Activated CD8-positive, alpha-beta T cell treated with anti-CD3 and anti-CD28 coated beads for 36 hours (primary cell): ENCODE measurements at places on chromosomes 13 and 19.

GRCh38 chr13:44211704-44212346, 161.8 kb upstream of the SERP2 start:
- DNase-seq, result no peak

DNA sequence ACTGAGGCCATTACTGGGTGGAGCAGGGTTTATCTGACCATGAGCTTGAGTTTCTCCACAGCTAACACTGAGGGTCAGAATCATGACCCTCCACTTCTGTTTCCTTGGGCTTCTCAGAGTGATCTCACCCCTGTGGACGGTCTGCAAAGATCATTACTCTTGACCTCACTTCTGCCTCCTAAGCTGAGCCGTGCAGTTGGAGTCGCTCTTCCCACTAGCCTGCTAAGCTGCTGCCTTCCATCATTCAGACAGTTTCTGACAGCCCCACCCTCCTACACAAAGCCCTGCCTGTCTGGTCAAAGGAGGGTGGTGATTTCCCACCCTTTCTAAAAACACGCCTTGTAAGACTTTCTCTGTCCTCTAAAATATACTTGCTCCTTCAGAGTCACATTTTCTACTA, 9.3 kb upstream of the FRY start:
- DNase-seq, result no peak

DNA sequence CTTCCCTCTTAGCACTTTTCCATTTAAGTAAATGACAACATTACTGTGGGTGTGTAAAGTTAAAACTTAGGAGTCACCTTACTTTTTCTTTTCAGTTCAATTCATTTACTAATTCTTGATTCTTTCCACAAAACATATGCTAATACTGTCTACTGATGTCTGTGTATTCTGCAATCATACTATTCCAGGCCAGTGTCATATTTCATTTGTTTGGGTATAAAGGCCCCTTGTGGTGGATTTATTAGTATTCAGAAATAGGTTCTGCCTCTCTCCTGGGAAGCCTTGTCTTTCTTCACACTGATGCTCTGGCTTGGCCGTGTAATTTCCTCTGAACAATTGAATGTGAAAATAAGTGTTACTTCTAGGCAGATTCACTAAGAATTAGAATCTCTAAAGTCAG, 621.9 kb upstream of the SPRY2 start:
- no peak for DNase-seq

- DNase-seq, result peak; percentile 85
Measured at GRCh38 chr19:12777217-12778016, 2.1 kb upstream of the HOOK2 start.

- DNase-seq, result no peak
Measured at GRCh38 chr19:33508941-33509614, 12.5 kb downstream of the PEPD start.

DNA sequence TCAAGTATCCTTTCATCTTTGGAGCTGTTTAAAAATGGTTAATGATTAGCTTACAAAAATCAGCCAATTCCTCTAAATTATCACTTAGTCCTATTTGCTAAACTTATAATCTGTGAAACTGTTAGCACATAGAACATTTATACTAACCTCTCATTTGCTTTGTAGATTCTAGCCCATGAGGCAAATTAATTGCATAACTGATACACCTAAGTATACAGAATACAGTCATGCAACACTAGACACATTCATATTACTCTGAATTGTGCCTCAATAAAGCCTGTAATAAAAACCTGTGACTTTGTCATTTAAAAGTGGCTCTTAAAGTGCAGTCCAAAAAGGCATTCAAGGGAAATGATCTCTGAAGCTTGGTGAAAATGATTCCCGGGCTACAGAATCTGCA, 21.0 kb downstream of the SERPINE3 start:
- no peak for DNase-seq

- no peak for DNase-seq
Measured at GRCh38 chr13:30149248-30149647, 158.1 kb downstream of the KATNAL1 start.

DNA sequence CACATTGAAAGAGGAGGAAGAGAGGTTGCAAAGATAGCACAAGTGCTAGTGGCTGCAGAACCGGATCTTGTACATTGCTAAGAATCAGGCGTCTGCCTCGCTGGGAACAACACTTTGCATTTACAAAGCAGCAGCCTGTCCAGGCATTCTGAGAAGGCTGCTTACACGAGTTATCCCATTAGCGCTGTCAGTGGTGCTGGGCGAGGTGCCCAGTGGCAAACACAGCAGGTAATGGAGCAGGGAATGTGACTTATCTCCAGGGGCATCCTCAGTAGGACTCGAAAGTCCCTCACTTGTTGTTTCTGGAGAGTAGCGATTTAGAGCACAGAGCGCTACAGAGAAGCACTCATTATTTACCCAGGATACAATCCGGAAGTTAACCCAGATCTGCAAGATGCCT, 209.6 kb downstream of the OLFM4 start:
- no peak for DNase-seq
